NCI-H1048 (cell line): ENCODE measurements at places on chromosomes 13 and 19.

- no peak for DNase-seq
Measured at GRCh38 chr19:40081411-40081810, 9.3 kb downstream of the ZNF780A start.

- no peak for DNase-seq
Measured at GRCh38 chr13:68078874-68079273, 848.7 kb upstream of the PCDH9 start.

DNA sequence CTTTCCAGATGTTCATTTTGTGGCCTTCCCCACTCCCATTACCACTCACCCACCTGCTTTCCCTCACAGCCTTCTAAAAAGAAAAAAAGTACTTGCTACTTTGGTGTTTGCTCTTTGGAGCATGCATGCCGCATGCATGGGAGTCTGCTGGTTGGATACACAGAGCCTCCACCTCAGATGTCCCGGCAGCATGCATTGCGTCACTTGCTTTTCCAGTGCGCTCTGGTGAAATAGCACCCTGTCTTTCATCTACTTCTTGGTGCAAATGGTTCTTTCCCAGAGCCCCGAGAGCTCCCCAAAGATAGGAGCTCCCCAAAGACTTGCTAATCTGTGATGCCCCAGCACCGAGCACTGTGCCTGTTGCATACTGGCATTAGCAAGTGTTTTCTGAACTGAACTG, 333.2 kb upstream of the ZNF507 start:
- no peak for DNase-seq

- peak; percentile 64 for DNase-seq
Measured at GRCh38 chr19:10936661-10937084, 8.1 kb downstream of the TIMM29 start.

DNA sequence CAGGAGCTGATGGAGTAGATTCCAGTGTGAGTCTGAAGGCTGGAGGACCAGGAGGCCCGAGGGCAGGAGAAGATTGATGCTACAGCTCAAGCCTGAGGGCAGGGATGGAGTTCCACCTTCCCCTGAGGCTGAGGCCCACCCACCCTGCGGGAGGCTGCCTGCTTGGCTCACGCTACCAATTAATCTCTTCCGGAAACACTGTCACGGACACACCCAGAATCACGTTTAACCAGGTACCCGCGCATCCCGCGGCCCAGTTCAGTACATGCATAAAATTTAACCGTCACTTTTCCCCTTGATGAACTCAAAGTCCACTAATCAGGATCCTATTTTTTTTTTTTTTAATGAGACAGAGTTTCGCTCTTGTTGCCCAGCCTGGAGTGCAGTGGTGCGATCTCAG, 5.2 kb upstream of the ZNF628 start:
- no peak for DNase-seq

- no peak for DNase-seq
Measured at GRCh38 chr13:49454388-49455006, 10.4 kb downstream of the SETDB2 start.

GRCh38 chr13:41004875-41005693, 14.0 kb downstream of the ELF1 start:
- no peak for DNase-seq

DNA sequence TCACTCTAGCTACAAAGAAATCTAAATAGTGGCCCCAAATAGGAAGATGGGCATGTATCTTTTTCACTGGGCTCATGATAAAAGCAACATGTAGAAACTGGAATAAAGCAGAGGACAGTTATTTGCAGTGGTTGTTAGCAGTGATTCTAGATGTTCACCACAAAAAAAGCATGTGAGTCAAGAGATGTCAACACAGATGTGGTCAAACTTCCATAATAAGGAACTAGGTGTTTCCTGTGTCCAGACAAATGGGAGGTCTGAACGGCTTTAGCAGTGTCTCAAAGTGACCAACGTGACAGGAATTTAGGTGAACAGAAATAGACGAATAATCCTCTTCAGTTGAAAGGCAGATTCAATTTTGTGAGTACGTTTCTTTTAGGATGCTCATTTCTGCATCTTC, 162.7 kb downstream of the TBC1D4 start:
- DNase-seq: no peak

- DNase-seq: no peak
Measured at GRCh38 chr13:40336228-40337221, 329.9 kb downstream of the FOXO1 start.
